Glutamatergic neuron (in vitro differentiated cells): ENCODE measurements at places on chromosomes 7 and 10.

GRCh38 chr7:2497500-2498336, 21.5 kb upstream of the GRIFIN start:
- H3K4me1 ChIP-seq, result peaks cover 5% of the 10 kb centered on the region
- peaks cover 5% of the 10 kb centered on the region for H3K27me3 ChIP-seq
- DNase-seq, result no peak
- no peak overlapping the region for H3K27ac ChIP-seq

DNA sequence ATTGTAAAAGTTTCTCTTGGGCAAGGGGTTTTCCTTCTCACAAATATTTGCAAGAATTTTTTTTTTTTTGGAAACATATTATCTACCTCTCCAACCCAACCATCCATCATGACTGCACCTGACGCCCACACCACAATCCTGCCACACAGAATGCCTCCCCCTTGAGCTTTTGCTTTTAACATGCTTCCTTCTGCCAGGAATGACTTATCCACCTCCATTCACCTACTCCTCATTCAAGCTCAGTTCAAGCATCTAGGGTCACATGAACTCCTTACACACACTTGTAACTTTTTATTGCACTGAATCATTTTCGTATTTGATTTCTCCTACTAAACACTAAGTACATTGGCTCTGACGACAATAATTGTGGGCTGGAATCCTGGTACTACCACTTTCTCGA, 660.1 kb upstream of the AUTS2 start:
- no peak for DNase-seq
- no peak overlapping the region for H3K27ac ChIP-seq
- no peaks in the 10 kb centered on the region for H3K27me3 ChIP-seq
- no peak overlapping the region for H3K4me3 ChIP-seq
- H3K36me3 ChIP-seq, result no peaks in the 10 kb centered on the region

GRCh38 chr7:137313201-137313600, 30.3 kb downstream of the PTN start:
- H3K36me3 ChIP-seq, result no peaks in the 10 kb centered on the region
- H3K4me3 ChIP-seq, result no peak overlapping the region
- no peak overlapping the region for H3K27ac ChIP-seq
- peaks cover 5% of the 10 kb centered on the region for H3K27me3 ChIP-seq

- DNase-seq, result no peak
- no peak overlapping the region for H3K27ac ChIP-seq
- peaks cover 5% of the 10 kb centered on the region for H3K27me3 ChIP-seq
- H3K4me1 ChIP-seq, result no peaks in the 10 kb centered on the region
- H3K4me3 ChIP-seq, result no peak overlapping the region
- no peaks in the 10 kb centered on the region for H3K36me3 ChIP-seq
Observed at GRCh38 chr7:151404216-151405011, 5.4 kb downstream of the WDR86 start.

DNA sequence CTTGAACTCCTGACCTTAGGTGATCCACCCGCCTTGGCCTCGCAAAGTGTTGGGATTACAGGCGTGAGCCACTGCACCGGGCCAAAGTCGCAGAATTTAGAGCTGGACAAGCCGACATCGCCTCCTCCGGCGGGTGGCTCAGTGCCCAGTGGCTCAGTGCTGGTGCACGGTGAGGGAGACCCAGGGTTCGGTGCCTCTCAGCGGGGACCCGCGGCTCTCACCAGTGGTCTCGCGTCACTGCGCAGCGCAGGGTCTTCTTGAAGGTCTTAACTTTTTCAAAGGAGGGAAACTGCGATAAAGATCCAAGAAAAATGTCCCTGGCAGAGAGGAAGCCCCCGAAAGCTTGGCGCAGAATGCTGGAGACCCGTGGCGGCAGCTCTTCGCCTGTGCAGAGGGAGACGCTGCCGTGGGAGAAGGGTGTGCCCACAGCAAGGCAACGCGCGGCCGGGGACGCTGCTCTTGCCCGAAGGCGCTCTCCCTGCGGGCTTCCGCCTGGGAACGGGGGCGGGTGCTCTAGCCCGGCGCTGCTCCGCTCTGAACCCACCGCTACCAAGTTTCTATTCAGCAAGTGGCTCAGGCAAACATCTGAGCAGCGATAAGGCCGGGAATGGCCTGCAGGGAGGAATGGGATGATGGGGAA, 324.3 kb downstream of the DNAJB6 start:
- H3K27me3 ChIP-seq, result peaks cover 1% of the 10 kb centered on the region
- H3K4me1 ChIP-seq, result no peaks in the 10 kb centered on the region
- H3K27ac ChIP-seq, result no peak overlapping the region

GRCh38 chr7:55966851-55967250, 2.5 kb downstream of the NIPSNAP2 start:
- peaks cover 10% of the 10 kb centered on the region for H3K4me1 ChIP-seq
- H3K27ac ChIP-seq, result peak overlapping the region; percentile 54
- H3K36me3 ChIP-seq, result peaks cover 7% of the 10 kb centered on the region
- peak overlapping the region; percentile 26 for H3K4me3 ChIP-seq

DNA sequence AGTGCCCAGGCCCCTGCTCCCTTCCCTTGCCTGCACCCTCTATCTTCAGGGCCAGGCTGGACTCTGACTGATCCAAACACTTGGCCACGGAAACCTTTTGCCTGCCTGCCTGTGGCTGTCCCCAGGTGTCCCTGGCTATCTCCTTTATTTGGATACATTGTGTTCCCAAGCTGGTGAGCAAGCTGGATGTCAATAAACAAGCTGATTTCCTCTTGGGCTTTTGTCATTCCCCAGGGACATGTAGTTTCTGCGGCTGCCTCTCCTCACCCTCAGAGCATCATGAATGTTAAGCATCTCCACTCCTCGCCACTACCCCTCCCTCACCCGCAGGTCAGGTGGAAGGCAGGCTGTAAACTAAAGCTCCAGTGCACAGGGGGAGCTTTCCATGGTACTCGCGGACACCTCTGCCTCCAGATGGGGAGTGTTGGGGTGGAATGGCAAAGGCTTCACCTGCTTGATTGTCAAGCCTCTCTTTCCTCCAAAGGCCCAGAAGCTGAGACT, 6.9 kb downstream of the GHRHR start:
- H3K27me3 ChIP-seq, result peaks cover 8% of the 10 kb centered on the region
- peaks cover 13% of the 10 kb centered on the region for H3K4me1 ChIP-seq

- no peak overlapping the region for H3K27ac ChIP-seq
- no peaks in the 10 kb centered on the region for H3K27me3 ChIP-seq
- DNase-seq, result no peak
- no peaks in the 10 kb centered on the region for H3K4me1 ChIP-seq
- H3K36me3 ChIP-seq, result no peaks in the 10 kb centered on the region
Observed at GRCh38 chr10:125263551-125263950, 103.2 kb upstream of the CTBP2 start.

DNA sequence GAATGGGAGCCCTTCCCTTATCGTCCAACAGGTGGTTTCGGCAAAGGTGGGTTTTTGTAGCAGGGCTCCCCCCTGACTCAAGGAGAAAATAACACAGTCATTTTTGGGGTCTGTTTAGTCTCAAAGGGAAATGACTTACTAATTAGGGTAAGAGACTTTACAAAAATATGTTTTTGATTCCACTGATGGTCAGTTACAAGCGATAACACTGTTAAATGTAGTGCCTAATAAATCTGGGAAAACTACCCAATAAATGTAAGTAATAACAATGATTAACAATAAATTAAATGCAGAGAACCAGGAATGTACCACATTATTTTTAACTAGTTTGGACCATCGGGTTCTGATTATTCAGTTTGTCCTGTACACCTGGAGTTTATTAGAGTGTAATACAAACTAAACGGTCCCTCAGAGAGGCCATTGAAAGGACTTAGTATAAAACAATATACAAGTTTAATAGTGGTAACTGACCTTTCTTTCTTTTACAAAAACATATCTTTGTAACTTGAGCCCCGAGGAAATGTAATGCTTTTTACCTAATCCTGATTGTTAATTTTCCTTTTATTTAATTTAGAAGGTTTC, 216.2 kb upstream of the HABP2 start:
- H3K27ac ChIP-seq, result no peak overlapping the region
- H3K27me3 ChIP-seq, result no peaks in the 10 kb centered on the region
- H3K4me3 ChIP-seq, result no peak overlapping the region
- no peak for DNase-seq
- H3K4me1 ChIP-seq, result no peaks in the 10 kb centered on the region
- H3K36me3 ChIP-seq, result no peaks in the 10 kb centered on the region

DNA sequence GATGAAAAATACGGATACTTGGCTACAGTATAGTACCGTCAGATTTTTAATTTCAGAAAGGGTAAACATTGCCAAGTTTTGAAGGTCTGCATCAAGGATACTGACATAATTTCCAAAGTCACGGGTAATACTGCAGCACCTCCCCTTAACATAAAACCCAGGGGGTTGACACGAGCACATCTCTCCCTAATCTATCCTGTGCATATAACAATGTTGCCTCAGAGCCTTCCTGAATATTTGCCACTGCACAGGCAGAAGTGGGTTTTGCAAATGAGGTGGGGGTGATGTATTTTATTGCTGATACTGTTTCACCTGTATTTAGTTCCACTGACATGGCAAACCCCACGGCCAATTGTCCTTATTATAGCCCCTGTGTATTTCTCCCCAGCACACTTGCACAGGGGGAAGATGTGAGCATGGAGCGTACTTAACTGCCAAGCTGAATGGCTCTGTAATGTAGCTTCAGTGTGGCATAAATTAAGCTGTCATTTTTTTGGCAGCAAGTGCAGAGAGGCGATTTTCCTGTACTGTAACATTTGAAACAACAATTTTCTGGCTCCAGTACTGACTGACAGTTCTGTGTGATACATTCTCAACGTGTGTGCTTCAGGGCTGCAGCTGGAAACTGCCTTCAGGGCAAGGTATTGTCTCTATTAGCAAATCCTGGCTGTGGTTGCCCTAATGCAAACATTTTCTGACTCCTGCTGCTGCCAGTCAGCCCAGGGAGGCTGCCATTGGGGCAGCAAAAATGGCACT, 299.6 kb upstream of the SP4 start:
- no peak for DNase-seq
- no peaks in the 10 kb centered on the region for H3K4me1 ChIP-seq
- H3K27me3 ChIP-seq, result peaks cover 4% of the 10 kb centered on the region
- H3K4me3 ChIP-seq, result no peak overlapping the region
- H3K27ac ChIP-seq, result no peak overlapping the region

GRCh38 chr10:117792214-117792613, 249.7 kb downstream of the EMX2 start:
- no peak overlapping the region for H3K4me3 ChIP-seq
- no peak overlapping the region for H3K27ac ChIP-seq
- no peak for DNase-seq
- H3K36me3 ChIP-seq, result no peaks in the 10 kb centered on the region

DNA sequence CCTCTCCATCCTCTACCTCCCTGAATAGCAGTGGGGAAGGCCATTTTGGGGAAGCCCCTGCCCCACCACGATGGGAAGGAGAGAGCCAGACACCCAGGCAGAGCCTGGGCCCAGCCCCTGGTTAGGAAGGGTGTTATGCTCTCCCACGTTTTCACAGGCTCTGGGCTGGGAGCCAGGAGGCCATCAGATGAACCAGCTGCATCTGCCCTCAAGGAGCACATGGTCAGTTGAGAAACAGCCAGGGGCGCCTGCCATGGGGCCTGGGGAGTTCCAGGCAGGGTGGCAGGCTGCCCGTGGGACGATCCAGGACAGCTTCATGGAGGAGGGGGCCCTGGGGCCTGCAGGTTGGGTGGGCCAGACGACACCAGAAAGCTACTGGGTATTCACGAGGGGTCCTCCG, 47.5 kb downstream of the CAMK2B start:
- no peak overlapping the region for H3K4me3 ChIP-seq
- no peaks in the 10 kb centered on the region for H3K36me3 ChIP-seq
- peaks cover 6% of the 10 kb centered on the region for H3K27me3 ChIP-seq
- no peak overlapping the region for H3K27ac ChIP-seq
- peak; percentile 14 for DNase-seq

DNA sequence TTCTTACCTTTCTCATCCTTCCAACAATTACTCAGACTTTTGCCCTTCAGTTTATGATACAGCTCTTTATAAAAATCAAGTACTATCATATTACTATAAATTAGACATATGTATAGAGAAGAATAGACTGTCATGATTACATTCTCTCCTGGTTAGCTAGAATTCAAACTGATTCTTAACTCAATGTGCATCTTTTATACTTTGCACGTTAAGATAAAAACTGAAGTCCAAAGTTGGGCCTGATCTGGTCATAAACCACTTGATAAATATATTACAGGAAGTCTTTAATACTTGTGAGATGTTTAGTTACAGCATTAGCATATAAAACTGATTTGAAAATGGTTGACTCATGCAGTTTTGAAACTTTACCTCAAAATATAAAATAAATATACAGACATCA, 2.6 kb downstream of the AGR3 start:
- no peaks in the 10 kb centered on the region for H3K36me3 ChIP-seq
- no peak overlapping the region for H3K4me3 ChIP-seq

DNA sequence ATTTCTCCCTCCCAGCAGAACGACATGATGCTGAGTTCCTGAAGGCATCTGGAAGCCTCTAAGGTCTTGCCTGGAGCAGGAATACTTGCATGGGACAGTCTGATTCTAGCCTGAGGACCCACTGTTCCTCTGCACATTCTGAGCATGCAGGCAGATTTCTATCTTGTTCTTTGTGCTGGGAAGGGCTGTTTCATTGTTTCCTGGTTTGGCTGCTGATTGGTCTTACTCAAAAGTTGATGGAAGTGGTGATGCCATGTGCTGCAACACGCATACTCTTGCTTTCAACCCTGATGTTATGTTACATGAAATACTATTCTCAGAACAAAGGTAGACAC, 307.0 kb downstream of the GATA3 start:
- H3K27ac ChIP-seq, result no peak overlapping the region
- H3K4me3 ChIP-seq, result no peak overlapping the region
- no peak for DNase-seq
- H3K27me3 ChIP-seq, result peaks cover 1% of the 10 kb centered on the region
- H3K4me1 ChIP-seq, result no peaks in the 10 kb centered on the region

GRCh38 chr7:68411742-68412141, 1186.5 kb upstream of the AUTS2 start:
- H3K27me3 ChIP-seq, result peaks cover 1% of the 10 kb centered on the region
- peaks cover 5% of the 10 kb centered on the region for H3K36me3 ChIP-seq

DNA sequence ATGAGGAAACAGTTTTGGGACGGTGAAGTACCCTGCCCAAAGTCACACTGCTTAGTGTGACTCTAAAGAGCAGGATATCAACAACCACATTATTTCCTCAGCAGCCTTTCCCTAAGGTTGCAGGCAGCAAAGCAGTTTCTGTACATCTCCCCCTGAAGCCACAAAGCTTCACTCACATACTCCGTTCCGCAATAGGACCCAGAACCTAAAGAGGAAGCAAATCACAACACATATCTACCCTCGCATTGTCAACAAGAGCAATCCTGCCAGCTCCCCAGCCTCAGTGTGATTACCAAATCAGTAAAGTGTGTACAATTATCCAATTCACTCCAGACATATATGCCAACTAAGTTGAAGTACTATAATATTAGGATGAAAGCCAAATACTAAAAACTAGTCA, 30.8 kb downstream of the VAX1 start:
- H3K36me3 ChIP-seq, result no peaks in the 10 kb centered on the region
- H3K4me1 ChIP-seq, result no peaks in the 10 kb centered on the region
- H3K4me3 ChIP-seq, result no peak overlapping the region
- peaks cover 4% of the 10 kb centered on the region for H3K27me3 ChIP-seq
- no peak overlapping the region for H3K27ac ChIP-seq
